ENCODE measurements at places on chromosomes 12 and 14. TPM values are rescaled to one million over a fixed set of nuclear protein-coding genes. Genes with fewer than 3 reads are reported as not detected.

The MFAP5 gene
- 138 TPM for total RNA-seq

GRCh38 chr12:116703214-116703795, 34.6 kb downstream of the SPRING1 start:
- no peak for DNase-seq

GRCh38 chr12:72081777-72082176, 143.1 kb downstream of the TPH2 start:
- DNase-seq: no peak

The ADGRD1 gene
- total RNA-seq: 13.9 TPM

The KRT72 gene
- 0.11 TPM for total RNA-seq

- DNase-seq: no peak
Measured at GRCh38 chr12:2298556-2299200, 245.9 kb downstream of the CACNA1C start.

GRCh38 chr12:81722004-81722403, 37.1 kb downstream of the PPFIA2 start:
- DNase-seq: no peak

GRCh38 chr12:107554941-107555340, 130.7 kb upstream of the PWP1 start:
- no peak for DNase-seq

The DIO3 gene
- total RNA-seq: 0.40 TPM

- DNase-seq: no peak
Measured at GRCh38 chr14:49105512-49105911, 480.7 kb downstream of the RPS29 start.

- no peak for DNase-seq
Measured at GRCh38 chr14:97446087-97446486, 648.9 kb downstream of the VRK1 start.

- peak; percentile 27 for DNase-seq
Measured at GRCh38 chr12:56931474-56931978, 2.7 kb downstream of the SDR9C7 start.

GRCh38 chr12:86145156-86145555, 111.0 kb downstream of the MGAT4C start:
- DNase-seq: peak; percentile 22

GRCh38 chr14:101478796-101479410, 82.4 kb upstream of the DIO3 start:
- DNase-seq: no peak

- DNase-seq: no peak
Measured at GRCh38 chr14:34029921-34030334, 79.1 kb upstream of the EGLN3 start.

The ISM2 gene
- total RNA-seq: 1.8 TPM

The HOXC11 gene
- 1.5 TPM for total RNA-seq

GRCh38 chr14:65588426-65589140, 176.1 kb downstream of the FUT8 start:
- DNase-seq: no peak

DNA sequence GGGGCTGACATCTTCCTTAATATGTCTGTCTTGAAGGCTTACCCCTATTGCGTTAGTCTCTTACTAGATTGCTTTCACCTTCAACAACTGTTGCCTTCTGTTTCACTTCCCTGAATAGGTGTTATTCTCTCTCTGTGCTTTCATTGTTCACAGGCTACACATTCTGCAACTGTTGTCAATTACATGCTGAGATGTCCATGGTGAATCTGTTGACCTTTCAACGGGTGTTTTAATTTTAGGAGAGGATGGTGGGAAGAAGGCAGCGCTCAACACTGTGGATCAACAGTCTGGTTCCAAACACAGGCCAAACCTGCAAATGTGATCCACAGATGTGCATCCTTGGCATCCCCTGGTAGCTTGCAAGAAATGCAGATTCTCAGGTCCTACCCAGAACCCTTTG, 101.9 kb downstream of the DACT1 start:
- no peak for DNase-seq

Data from spinal cord (tissue), 10 donors.